ENCODE measurements at places on chromosomes 1 and 21.
A peak's percentile ranks its signal among the peaks of the same experiment; 100 is the strongest.

- no peak for DNase-seq
Observed at GRCh38 chr1:5921129-5921528, 71.1 kb downstream of the NPHP4 start.

DNA sequence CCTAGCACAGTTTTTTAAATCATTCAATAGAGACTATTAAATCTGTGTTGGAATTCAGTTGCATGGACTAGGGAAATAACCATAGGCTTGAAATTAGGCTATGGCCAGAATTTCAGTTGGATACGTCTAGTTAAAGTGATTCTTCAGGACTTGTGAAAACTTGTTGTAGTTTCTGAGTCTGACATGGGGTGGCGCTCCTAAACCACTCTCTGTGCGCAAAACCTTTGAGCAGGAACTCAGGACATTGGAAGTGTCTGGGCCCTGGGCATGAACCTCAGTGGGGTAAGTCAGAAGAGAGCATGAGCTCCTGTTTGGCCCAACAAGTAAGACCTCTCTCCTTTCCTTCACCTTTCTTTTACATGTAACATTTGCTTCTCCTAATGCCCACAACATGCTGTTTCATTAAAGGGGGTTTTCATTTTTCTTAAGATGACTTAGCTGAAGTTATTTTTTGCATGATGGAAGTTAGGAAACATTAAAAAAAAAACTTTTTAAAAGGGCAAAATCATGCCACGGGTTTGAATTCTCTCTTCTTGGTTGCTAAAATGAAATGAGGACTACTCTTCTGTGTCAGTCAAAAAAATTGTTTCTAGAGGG lies 17.1 kb upstream of the CCDC190 start:
- peak; percentile 74 for DNase-seq

- DNase-seq, result peak; percentile 62
Observed at GRCh38 chr1:44405031-44405797, at the start of gene RNF220. TSS of gene RNF220 (plus strand) at chr1:44405255.

GRCh38 chr1:9004031-9004699 lies 22.1 kb downstream of the SLC2A7 start:
- peak; percentile 36 for DNase-seq

DNA sequence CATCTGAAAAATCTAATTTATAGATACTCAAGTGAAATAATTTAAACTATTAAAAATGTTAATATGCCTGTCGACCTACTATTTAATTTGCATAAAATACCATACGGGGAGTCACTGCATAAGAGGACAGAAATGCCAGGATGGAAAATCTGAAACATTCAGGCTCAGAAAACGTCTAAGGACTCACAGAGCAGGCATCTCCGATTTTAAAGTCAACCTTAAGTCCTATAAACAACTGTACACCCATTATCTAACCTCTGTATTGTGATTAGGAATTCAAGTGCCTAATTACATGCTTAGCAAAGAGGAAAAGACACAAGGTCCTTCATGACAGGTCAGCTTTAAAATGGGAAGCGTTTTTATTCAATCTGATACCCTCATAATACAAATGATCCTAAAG lies 49.2 kb downstream of the ZBTB18 start:
- DNase-seq, result no peak

- DNase-seq, result no peak
Observed at GRCh38 chr1:154840269-154841176, 29.6 kb downstream of the KCNN3 start.

- DNase-seq, result no peak
Observed at GRCh38 chr1:58594546-58594945, 17.5 kb upstream of the TACSTD2 start.

DNA sequence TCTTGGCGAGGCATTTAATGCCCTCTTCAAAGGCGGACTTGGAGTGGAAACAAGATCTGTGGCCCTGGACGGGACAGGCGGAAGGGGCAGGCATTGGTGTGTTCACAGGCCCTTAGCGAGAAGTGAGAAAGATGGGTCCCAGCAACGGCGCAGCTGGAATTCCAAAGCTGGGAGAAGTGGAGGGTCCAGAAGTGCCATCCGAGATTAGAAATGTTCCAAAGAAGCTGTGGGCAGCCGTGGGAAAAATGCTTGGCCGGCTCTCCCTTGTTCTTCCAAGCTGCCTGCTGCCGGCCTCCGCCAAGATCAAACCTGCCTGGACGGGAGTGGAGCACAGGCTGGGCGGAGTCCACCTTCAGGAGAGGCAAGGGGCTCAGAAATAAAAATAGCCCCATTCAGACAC lies 69.4 kb upstream of the ACTRT2 start:
- no peak for DNase-seq

GRCh38 chr1:12339811-12340543 lies 110.1 kb downstream of the VPS13D start:
- DNase-seq, result no peak

- DNase-seq, result no peak
Observed at GRCh38 chr21:37208056-37208721, 58.9 kb downstream of the VPS26C start.

GRCh38 chr21:46188226-46189212 lies 4.3 kb upstream of the SPATC1L start:
- DNase-seq, result peak; percentile 81

DNA sequence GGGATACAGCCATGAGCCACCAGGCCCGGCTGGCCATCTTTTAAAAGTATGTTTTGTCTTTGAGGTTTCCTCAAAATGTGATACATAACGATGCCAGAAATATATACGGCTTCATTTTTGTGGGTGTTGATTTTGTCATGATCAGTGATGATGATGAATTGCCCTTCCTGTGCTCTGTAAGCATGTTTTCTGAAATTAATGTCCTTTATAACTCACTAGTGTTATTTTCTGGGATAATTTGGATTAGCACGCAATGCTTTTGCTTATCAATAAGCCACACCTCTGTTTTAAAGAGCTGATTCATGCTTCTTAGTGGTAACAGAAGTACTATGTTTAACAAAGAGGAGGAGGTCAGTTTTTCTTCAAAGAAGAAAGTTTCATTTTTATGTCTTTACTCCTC lies 25.6 kb downstream of the PHACTR4 start:
- no peak for DNase-seq

DNA sequence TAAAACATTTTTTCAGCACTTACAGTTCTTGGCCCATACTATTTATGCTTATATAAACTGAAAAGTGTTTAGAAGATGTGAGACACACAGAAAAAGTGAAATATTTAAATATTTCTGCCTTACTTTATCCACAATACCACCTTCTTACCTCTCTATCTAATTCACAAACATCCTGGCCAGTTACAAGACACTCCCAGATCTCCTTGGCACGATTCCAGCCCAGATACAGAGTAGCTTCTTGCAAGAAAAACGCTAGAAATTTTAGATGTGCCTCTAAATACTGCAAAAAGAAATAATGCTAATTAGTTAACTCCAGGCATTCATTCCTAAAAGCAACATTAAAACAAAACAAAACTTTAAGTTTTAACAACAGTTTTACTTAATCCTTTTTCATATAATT lies 68.4 kb downstream of the USP24 start:
- DNase-seq, result no peak

GRCh38 chr1:3418600-3418999 lies 35.9 kb upstream of the ARHGEF16 start:
- no peak for DNase-seq

DNA sequence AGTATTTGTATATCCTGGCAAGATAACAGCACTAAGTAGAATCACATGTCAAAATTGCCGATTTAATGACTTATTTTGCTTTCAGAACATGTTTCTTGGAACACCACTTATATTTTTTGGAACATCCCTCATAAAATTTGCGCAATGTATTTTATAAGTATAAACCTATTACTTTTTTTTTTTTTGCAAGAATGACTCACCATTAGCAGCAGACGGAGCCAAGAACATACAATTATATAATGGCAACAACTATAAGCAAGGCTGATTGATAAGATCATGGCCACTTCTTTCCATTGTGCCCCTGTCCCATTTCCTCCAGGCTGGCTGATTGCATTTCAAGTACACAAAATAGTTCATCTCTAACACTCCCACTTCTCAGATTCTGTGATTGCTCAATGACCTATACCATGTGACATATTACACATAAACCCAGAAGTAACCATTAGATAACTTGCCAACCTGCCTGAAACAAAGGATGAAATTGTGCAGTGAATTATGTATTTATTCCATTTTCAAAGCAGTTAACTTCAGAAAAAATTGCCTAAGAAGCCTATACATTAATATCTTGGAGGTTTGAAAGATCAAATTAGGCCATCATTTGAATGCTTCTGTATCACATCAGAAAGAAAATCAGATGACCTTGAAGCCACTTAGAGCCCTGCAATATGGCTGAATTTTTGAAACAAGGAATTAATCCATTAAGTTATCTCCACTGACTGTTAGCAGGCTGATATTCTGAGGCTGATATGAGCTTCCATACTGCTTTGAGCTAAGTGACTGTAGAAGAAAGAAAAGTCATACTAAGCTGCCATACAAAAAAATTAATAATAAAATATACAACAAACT lies 77.8 kb upstream of the PRMT6 start:
- DNase-seq, result no peak

GRCh38 chr1:151371370-151372057 lies 991 bp downstream of the SELENBP1 start:
- no peak for DNase-seq

GRCh38 chr1:48205522-48205921 lies 17.0 kb upstream of the SLC5A9 start:
- no peak for DNase-seq

GRCh38 chr1:70355920-70356319 lies 1.4 kb upstream of the ANKRD13C start:
- no peak for DNase-seq

GRCh38 chr1:1985375-1986050 lies 18.1 kb downstream of the CFAP74 start:
- DNase-seq, result no peak

DNA sequence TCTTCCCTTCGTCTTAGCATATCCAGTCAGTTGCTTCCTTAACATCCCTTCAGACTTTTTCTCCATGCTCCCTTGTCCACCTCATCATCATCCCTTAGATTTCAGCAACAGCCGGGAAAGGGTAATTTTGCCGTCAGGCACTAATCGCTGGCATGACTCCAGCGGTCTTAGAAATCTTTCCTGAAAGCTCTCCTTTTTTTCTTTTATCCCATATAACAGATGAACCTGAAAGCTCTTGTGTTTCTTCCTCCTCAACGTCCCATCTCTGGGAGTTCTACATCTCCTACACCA lies 10.4 kb upstream of the BOLA1 start:
- no peak for DNase-seq

GRCh38 chr21:36743446-36743845 lies 44.5 kb downstream of the SIM2 start:
- no peak for DNase-seq

GRCh38 chr1:160177231-160177630 lies 13.1 kb upstream of the CASQ1 start:
- DNase-seq, result no peak

GRCh38 chr1:181452746-181453145 lies 30.6 kb upstream of the CACNA1E start:
- no peak for DNase-seq

- DNase-seq, result no peak
Observed at GRCh38 chr1:25631750-25632485, 15.3 kb downstream of the MAN1C1 start.

DNA sequence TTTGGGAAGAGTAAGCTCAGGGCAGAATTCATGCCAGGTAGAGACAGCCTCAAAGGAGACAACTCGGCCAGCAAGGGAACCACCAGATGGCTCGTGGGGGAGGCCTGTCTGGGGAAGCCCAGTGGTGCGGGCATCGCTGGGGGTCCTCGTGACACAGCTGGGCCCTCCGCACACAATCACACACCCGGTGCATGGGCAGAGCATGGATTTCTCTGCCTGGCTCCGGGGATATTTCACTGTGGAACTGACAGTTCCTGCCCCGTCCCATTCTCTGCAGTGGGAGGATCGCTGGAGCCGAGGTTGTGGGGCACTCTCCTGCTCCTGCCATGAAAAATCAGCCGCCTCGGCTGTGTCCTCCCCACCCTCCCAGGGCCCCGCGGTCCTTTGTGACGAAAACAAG lies 108.0 kb downstream of the CRYAA start:
- DNase-seq, result no peak

GRCh38 chr1:21894034-21894881 lies 42.9 kb downstream of the HSPG2 start:
- no peak for DNase-seq

DNA sequence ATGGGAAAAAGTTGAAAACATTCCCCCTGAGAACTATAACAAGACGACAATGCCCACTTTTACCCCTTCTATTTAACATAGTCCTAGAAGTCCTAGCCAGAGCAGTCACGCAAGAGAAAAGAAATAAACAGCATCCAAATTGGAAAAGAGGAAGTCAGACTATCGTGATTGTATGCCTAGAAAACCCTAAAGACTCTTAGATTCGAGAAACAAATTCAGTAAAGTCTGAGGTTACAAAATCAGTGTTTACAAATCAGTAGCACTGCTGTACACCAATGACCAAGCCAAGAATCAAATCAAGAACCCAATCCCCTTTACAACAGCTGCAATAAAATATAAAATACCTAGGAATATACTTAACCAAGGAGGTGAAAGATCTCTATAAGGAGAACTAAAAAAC lies 72.4 kb downstream of the POU2F1 start:
- no peak for DNase-seq

GRCh38 chr1:24502709-24503058 lies at the start of gene RCAN3:
TSS of gene RCAN3 (plus strand) at chr1:24502836. CDS start at chr1:24514373, 11,537 bp downstream.
- peak; percentile 70 for DNase-seq

- no peak for DNase-seq
Observed at GRCh38 chr1:212601524-212601923, 7.0 kb upstream of the ATF3 start.

DNA sequence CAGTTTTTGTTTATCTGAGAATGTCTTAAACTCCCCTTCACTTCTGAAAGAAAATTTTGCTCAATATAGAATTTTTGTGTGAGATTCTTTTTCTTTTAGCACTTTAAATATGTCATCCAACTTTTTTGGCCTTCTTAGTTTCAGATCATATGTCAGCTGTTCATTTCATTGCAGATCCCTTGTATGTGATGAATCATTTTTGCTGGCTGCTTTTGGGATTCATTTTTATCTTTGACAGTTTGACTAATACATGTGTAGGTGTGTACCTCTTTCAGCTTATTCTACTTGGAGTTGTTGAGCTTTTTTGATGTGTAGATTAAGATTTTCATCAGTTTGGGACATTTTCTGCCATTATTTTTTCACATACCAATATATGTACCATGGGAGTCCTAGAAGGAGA lies 156.8 kb downstream of the FASLG start:
- DNase-seq, result no peak

DNA sequence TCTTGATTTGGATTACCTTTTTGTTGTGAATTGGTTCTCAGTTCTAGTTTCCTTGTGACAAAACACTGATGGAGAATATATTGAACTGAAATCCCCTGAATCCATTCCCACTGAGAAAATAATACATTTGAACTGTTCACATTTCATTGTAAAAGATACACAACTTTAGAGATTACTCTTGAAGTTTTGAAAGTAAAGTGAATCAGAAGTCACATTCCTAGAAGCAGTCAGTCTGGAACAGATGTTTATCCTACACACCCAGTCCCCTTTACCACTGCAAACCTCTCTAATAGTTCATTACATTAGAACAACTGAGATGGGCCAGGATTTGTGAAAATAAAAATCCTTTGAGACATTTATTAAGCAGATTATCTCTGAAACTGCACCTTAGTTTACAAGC lies 3.4 kb downstream of the RERE start:
- DNase-seq, result no peak

GRCh38 chr1:156777573-156777972 lies 10.2 kb downstream of the PRCC start:
- no peak for DNase-seq

- no peak for DNase-seq
Observed at GRCh38 chr1:243253926-243254232, 1.2 kb downstream of the CEP170 start.

- DNase-seq, result peak; percentile 29
Observed at GRCh38 chr1:22284906-22285548, 142.1 kb upstream of the WNT4 start.

GRCh38 chr21:45787371-45787770 lies 143.8 kb downstream of the PCBP3 start:
- DNase-seq, result no peak
